ENCODE measurements at places on chromosomes 5 and 9.

- DNase-seq: no peak
Measured at GRCh38 chr5:81779916-81780266, 29.0 kb upstream of the SSBP2 start.

- no peak for DNase-seq
Measured at GRCh38 chr5:131654309-131654708, 19.3 kb upstream of the RAPGEF6 start.

GRCh38 chr5:180371949-180372348 lies 18.8 kb upstream of the GFPT2 start:
- no peak for DNase-seq

DNA sequence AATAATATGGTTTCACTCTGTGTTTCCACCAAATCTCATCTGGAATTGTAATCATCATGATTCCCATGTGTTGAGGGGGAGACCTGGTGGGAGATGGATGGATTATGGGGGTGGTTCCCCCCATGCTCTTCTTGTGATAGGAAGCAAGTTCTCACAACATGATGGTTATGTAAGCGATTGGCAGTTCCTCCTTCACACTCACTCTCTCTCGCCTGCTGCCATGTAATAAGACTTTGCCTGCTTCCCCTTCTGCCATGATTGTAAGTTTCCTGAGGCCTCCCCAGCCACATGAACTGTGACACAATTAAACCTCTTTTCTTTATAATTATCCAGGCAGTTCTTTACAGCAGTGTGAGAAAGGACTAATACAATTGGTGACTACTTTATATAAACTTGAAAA lies 48.4 kb downstream of the PTBP3 start:
- no peak for DNase-seq

DNA sequence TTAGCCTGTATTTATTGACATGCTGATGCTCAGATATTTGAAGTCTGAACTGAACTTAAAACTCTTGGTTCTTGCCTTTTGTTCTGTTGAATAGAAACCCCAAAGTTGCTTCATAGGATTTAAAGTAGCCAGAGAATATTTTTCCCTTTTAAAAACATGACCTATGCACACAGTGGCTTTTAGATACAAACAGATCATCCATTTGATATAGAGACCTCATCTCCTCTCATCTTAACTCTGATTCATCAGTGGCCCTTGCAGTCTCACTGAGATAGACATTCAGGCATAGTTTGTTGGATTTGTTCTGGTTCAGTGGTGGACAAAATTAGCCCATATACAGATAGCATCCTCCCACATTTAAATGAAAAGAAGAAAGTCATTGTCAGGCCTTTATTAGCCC lies 43.5 kb upstream of the PJA2 start:
- DNase-seq: no peak

DNA sequence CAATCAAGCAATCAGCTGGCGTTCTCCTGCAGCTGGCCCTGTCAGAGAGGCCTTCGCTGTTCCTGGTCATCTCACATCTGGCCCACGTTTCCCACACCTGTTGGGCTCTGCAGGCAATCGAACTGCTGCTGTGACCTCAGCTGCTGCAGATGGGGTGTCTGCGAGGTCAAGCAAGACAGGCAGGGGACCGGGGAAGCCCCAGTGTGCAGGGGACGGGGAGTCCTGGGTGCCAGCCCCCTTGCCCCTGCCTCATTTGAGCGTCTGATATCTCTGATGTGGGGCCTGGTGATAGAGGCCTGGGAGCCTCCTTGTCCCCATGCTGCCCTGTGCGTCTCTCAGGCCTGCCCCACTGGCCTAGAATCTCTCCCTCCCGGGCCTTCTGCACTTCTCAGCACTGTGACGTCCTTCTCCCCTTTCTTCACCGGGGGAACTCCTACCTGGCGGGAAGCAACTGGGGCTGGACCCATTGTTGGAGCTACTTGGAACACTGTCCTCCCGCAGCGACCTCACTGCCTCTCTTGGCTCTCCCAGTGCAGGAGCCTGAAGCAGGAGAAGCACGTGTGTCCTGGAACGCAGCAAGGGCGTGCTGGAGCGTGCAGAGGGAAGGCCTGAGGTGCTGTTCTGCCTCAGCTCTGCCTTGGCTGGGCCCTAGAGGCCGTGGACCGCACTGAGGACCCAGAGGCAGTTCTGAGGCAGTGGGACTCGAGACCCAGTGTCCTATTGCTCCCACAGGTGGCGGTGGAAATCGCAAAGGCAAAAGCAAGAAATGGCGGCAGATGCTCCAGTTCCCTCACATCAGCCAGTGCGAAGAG lies 3.9 kb downstream of the GRK6 start:
- DNase-seq: no peak

- DNase-seq: no peak
Measured at GRCh38 chr5:137214446-137215189, 284.5 kb downstream of the SPOCK1 start.

DNA sequence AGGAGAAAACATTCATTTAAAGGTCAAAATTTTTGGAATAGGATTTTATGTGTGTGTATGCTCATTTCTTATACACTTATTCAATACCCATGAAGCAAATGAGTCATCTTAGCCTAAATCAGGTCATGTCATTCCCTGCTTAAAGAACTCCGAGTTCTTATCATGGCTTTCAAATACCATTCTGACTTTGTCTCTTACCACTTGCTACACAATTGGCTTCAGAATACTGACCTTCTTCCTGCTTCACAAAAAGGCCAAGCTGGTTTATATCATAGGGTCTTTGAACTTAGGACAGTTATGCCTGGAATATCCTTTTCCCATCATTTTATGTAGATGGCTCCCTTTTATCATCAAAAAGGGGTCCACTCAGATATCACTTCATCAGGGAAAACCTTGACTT lies 652.2 kb upstream of the WWC1 start:
- DNase-seq: no peak

- no peak for DNase-seq
Measured at GRCh38 chr9:104984948-104985347, 57.0 kb upstream of the ABCA1 start.

- DNase-seq: no peak
Measured at GRCh38 chr5:178768371-178769260, 38.2 kb upstream of the ZNF354A start.

DNA sequence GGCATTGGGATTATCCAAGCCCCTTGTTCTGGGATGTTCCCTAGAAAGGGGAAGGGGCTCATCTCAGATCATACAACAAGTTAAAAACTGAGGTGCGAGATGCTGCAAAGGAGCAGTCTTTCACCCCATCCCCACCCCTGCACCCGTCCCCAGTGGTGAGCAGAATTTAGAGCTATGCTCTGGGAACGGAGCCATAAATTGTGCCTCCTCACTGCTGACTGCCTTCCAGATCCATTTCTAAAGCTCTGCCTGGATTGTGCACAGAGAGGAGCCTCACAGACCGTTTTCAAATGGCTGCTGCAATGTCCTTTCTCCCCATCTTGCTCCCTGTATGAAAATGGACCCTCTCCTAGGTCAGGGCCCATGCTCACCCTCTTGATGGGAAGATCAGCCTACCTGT lies 8.3 kb downstream of the SLC25A48 start:
- DNase-seq: no peak

DNA sequence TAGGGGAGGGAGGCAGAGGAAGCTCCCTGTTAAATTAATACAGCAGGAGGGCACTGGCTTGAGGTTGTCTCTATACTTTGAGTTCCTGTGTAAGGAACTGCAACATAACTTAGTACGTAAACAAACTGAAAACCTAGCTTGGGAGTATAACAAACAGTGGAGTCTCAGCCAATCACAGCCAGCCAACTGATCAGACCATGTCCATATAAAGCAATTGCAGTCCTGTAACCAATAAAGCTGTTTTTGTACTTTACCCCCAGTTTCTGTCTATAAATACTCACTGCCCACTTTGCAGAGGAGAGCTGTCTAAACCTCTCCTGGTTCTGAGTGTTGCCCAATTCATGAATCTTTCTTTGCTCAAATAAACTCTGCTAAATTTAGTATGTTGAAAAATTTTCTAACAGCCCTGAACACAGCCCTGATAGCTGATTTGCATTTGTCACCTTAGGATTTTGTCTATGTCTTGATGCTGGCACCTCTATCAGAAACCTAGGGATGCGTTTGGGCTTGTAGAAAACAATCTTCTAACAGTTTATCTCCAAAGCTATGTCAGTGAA lies 39.9 kb downstream of the GDNF start:
- no peak for DNase-seq

- no peak for DNase-seq
Measured at GRCh38 chr9:123493627-123494026, 137.6 kb downstream of the CRB2 start.

DNA sequence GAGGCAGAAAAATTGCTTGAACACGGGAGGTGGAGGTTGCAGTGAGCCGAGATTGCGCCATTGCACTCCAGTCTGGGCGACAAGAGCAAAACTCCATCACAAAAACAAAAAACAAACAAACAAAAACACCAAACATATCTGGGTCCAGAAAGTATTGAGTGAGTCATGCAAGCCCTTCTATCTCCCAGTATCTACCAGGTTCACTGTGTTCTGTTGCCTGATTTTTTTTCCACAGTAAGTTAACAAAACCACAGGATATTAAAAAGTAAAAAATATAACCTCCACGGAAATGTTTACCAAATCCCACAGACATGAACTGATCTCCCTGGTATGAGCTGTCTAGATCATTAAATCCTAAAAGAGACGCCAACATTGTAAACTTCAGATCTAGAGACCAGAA lies 94.4 kb downstream of the ANKH start:
- no peak for DNase-seq

DNA sequence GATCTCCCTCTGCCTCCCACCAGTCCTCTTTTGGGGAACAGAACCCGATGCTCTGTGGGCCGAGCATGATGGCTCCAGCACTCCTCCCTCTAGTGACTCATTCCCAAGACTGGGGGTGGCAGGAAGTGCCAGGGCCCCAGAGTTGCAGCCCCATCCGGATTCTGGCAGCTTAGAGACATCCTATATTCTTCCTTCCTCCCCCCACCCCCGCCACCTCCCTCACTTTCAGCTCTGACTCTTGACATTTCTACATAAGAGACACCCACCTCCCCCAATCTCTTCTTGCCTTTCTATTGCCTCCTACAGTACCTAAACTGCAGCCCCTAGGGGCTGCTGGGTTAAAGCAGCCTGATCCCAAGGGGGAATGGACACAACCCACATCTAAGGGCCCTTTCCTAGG lies 47.1 kb upstream of the MATR3 start:
- DNase-seq: no peak

GRCh38 chr9:95055851-95056551 lies 261.5 kb downstream of the FANCC start:
- DNase-seq: no peak

- DNase-seq: no peak
Measured at GRCh38 chr5:172162323-172162986, 25.6 kb downstream of the STK10 start.

GRCh38 chr9:15256426-15256825 lies 50.6 kb downstream of the TTC39B start:
- DNase-seq: no peak

DNA sequence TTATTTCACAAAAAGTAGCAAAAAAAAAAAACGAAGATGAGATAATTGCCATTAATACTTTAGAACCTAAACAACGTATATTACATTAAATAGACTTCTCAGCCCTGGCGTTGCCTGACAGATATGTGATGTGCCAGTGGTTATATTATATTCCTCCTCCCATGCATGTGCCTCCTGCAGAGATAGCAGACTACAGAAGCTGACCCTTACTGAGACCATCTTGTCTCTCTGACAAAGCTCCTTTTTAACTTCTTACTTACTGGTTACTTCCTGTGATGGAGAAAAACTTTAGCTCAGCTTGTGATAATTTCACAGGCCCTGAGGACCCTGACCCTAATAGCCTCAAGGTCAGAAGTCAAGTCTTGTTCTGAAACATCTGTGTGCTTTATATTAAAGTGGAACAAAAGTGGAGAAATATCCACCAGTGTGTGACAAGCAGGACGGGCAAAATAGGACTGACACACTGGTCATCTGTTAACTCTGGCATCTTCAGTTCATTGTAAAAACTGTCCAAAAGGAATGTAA lies 80.6 kb upstream of the POU5F2 start:
- no peak for DNase-seq

DNA sequence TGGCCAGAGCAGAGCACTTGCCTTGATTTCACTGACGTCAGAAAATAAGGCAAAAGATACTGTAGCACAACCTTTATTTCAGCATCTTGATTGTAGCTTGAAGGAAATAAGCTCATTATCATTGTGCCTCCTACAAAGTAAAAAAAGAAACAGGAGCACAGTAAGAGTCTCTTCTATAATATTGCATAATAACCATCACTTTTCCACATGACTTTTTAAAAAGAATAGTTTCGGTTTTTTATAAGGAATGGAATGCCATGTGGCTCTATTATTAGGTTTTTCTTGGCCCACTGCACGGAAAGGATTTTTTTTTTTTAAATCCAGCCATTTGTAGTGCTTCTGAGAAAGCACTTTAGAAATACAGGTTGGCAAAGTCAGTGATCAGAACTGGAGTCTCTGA lies 655.3 kb downstream of the LRRC70 start:
- no peak for DNase-seq

DNA sequence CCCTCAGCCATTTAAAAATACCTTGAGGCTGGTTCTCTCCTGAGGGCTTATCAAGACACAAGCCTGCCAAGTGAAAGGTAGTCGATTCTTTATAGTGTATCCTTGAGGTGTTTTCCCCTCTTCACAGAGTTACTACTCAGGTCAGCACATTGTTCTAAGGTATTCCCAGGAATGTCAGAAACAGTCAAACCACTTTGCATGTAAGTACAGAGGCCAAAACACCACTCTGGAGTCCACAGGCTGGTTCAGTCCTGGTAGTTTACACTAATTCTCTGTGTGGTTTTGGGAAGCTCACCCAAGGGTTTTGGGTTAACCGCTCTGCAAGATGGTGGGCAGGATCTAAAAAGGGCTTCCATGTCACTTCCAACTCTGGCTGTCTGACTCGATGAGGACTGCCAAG lies 162.3 kb upstream of the PPP2R2B start:
- no peak for DNase-seq

- DNase-seq: no peak
Measured at GRCh38 chr9:96391021-96391765, 7.7 kb upstream of the SLC35D2 start.

DNA sequence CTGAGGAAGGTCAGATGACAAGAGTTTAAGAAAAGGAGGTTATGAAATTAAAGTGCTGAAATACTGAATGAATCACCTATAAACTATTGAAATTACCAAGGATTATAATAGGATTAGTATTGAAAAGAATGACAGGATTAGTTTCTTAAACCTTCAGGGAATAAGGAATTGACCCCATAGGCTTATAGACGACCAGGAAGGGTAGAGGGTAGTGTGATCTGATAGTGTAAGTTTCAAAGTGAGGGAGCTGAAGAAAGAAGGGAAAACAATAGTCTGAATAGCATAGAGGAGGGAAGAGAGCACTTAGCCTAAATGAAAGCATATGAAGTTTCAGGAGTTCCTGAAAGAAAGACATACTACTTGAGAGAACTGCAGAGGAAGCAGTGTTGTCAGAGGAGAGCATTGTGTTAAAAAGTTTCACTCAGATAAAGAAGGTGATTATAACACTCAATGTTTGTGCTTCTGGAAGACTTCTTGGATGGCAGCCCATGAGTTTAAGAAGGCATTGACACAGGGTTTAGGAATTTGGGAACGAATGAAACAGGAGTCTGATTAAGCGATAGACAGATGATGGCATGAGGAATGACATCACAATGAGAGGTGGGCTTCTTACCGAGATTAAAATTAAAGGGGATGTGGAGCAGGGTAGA lies 557.9 kb upstream of the GRAMD2B start:
- DNase-seq: no peak
